Stimulated activated CD4-positive, alpha-beta T cell treated with anti-CD3 and anti-CD28 coated beads, Interleukin-4, amount 100 ng/mL, for 4 hours (primary cell): ENCODE measurements at places on chromosomes 5 and 9.

GRCh38 chr9:129988607-129989361 is 54.2 kb downstream of the FNBP1 start:
- DNase-seq: peak; percentile 15

DNA sequence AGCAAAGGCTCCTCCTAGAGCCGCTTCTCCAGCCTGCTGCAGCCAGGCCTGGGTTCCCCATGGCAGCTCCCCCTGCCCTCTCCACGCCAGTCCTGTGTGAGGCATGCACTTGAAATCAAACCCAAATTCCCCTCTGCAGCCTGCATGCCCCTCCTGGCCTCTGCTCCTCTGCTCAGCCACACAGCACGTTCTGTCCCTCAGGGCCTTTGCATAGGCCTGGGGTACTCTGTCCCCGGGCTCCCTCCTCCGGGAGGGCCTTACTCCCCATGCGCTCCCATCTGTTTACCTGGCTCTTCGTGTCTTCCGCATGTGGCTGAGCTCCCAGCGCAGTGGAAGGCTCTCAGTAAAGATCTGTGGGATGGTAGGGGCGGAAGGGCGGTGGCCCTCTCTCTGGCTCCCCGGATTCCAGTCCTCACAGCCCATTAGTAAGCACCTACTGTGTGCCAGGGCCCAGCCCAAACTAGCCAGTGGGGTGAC is 203.5 kb upstream of the IER5L start:
- no peak for DNase-seq

- DNase-seq: no peak
Observed at GRCh38 chr9:72044095-72044494, 16.3 kb downstream of the C9orf57 start.

- DNase-seq: no peak
Observed at GRCh38 chr9:87751423-87751822, 25.5 kb downstream of the CTSL start.

DNA sequence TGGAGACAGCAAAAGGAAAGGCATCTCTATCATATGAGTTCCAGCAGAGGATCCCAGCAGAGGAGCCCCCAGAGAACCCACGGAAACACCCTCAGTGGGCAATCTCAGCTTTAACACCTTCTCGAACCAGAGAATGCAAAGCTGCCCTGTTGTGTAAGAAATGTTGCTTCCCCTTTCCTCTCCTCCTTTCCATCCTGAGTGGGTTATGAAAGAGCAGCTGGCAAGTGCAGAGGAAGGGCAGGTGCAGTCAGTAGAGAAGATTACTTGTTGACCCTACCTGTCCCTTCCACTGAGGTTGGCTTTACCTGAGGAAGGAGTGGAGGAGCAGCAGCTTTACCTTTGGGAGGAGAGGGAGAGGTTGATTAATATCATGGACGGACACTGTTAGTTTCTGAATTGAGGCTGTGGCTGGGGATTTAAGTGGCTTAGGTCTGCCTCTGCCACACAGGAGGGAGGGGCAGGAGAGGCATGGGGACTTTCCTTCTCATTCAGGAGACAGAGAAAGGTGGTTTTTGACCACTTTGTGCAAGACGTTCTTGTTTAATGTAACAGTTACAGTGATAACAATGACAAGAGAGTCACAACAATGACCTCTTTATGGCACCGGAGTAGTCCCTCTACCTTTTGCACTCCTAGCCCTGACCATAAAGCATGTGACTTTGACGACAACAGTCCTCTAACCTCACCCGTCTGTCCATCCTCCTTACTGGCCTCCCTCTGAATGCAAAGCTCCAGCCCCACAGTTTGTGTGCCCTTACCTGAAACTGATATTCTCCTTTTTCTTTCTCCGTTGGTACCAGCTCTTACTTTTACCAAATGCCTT is 254.8 kb downstream of the NSG2 start:
- no peak for DNase-seq

GRCh38 chr9:79149585-79149984 is 422.2 kb upstream of the TLE4 start:
- DNase-seq: no peak

DNA sequence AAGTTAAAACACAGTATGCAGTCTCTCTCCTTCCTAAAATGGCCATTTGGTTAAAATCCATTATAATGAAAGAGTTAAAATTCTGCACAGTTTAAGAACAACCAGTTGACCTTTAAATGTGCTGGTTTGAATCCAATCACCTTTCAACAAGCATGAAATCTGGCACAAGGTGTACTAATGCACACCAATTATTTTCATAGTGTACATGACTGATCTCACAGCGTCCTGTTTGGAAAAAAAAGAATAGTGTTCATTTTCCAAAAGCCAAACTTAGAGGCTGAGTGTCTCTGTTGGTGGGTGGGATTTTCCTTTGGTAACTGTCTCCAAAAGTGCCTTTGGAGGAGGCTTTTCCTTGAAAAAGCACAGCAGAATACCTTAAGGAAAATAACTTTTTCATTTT is 180.6 kb downstream of the DEPDC1B start:
- no peak for DNase-seq

DNA sequence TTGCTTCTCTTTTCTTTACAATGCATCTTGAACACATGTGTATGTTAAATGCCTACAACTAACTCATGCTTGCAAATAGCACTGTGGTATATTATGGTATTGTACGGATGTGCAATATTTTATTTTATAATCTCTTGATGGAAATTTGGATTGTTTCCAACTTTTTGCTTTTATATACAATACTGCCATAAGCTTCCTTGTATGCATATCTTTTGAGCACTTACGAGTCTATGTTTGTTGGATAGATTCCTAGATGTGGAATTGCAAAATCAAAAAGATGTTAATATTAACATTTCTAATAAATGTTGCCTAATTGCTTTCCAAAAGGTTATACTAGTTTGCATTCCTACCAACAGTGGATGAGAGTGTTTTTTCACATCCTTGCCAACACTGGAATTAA is 3.4 kb upstream of the GALNT12 start:
- no peak for DNase-seq

DNA sequence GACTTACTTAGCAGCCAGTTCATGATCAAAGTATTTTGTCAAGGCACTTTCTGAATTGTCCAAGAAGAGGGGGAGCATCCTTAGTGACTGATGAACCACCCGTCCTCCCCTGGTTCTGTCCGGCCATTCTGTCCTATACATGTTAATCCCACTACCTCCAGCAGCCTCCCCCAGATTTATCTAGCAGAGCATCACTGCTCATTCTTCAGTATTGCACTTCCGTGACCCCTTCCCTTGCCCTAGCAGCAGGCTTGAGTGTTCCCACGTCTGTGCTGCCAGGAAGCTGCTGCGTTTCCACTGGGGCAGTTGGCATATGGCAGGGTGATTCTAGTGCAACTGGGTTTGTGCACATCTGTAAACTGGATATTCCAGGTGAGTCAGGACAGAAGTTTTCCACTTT is 4.5 kb downstream of the GLDC start:
- DNase-seq: no peak

GRCh38 chr5:76441890-76442673 is 39.0 kb downstream of the IQGAP2 start:
- no peak for DNase-seq

- DNase-seq: no peak
Observed at GRCh38 chr5:175671013-175671412, 13.1 kb downstream of the HRH2 start.

DNA sequence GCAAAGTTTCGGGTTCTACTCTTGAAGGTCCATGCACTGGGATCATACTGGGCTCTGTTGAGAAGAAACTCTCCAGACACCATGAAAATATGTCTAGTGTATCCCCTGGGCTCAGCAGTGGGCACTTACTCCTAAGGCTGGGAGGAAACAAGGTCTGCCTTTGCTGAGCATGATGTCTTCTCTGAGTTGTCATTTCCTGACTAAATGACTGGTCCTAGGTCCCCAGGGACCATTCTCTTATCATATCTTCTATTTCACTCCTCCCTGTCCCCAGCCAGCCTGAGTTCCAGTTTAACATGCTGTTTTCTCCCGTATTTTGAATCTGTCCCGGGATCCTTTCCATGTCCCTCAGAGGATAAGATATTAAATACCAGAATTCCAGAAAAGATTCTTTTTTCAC is 225.4 kb downstream of the MTRR start:
- DNase-seq: no peak

GRCh38 chr9:135067096-135067710 is 20.3 kb upstream of the OLFM1 start:
- no peak for DNase-seq

GRCh38 chr9:121294866-121295661 is 27.1 kb downstream of the GSN start:
- no peak for DNase-seq

- no peak for DNase-seq
Observed at GRCh38 chr5:3839151-3839550, 243.5 kb downstream of the IRX1 start.
